Fibroblast of upper back skin (primary cell): ENCODE measurements at places on chromosomes 1 and 21.

DNA sequence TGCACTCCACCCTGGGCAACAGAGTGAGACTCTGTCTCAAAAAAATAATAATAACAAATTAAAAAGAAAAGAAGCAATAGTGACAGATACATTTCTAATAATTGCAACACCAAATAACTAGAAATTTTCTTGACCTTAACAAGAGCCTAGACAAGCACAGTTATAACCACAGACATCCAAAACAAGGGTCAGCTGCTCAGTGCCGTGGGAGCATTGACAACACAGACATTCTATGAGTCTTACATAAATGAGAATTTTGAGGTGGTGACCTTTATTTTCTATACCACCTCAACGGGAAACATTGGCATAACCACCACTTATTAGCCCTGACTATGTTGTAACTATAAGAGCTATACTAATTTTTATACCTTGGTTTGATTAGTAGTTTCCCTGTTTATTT lies 156.1 kb downstream of the NR5A2 start:
- peak; percentile 16 for DNase-seq

- no peak for DNase-seq
These were observed 112.2 kb upstream of the BMP8A start for GRCh38 chr1:39379187-39379586.

DNA sequence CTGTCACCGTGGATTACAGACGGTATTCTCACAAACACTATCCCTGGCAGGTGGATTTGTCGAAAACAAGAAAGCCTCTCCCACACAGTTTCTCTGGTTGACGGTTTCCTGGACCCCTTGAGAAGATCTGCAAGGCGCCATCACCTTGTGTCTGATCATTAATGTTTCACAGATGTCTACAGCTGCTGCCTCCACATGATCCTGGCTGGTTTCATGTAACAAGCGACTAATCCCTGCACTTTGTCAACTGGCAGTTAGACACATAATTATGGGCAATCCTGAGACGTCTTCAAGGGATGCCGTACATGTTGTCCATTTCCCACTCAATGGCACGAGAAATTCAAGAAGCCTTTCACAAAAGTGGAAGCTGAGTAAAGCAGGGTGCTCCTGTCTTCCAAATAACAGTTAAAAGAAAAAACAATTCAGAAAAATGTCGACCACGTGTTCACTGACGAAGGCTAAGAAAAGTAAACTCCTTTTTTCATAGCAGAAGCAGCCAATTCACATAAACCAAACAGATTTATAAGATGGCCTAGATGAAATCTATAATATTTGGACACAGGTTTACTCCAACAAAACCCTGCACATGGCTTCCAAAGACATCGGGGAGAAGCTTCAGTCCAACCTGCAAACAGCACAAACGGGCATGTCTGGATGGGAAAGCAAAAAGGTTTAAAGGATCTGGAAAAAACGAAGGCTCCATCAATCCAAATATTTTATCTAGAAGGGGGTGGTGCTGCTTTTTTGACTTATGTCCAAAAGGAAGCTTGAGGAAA lies 52.2 kb downstream of the CAPZB start:
- DNase-seq, result no peak

DNA sequence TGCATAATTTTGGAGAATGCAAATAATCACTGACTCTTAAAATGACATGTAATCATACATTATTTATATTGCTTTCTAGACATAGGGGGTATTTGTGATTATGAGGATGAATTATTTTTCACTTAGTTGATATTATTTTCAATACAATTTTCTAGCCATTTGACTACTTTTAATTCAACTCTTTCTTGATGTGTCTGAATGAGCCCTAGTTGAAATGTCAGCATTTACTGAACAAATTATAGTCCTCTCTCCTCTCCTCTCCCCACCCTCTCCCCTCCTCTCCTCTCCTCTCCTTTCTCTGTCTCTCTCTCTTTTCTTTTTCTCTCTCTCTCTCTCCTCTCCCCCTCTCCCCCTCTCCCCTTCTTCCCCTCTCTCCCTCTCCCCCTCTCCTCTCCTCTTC lies 194.6 kb downstream of the GPR52 start:
- no peak for DNase-seq

GRCh38 chr1:223551610-223552009 lies 113.9 kb downstream of the CAPN8 start:
- no peak for DNase-seq

- DNase-seq, result peak; percentile 60
These were observed 39.5 kb upstream of the UBE2U start for GRCh38 chr1:64163970-64164369.

DNA sequence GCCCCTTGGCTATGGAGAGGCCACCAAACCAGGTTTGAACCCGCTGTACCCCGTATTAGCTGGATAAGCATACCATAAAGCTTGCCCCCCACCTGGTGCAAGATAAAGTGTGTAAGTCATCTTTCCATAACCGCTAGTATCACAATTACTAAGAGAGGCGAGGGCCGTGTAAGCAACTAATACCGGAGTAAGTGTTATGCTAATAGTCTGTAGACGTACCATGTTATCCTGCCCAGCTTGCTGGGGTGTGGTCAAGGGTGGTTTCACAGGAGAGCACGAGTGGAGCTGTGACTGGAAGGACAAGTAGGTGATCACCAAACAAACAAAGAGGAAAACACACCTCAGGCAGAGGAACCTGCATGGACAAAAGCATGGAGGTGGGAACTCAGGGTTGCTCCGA lies 3.6 kb upstream of the TNFRSF1B start:
- no peak for DNase-seq

GRCh38 chr1:232201024-232201423 lies 428.9 kb downstream of the SIPA1L2 start:
- no peak for DNase-seq

DNA sequence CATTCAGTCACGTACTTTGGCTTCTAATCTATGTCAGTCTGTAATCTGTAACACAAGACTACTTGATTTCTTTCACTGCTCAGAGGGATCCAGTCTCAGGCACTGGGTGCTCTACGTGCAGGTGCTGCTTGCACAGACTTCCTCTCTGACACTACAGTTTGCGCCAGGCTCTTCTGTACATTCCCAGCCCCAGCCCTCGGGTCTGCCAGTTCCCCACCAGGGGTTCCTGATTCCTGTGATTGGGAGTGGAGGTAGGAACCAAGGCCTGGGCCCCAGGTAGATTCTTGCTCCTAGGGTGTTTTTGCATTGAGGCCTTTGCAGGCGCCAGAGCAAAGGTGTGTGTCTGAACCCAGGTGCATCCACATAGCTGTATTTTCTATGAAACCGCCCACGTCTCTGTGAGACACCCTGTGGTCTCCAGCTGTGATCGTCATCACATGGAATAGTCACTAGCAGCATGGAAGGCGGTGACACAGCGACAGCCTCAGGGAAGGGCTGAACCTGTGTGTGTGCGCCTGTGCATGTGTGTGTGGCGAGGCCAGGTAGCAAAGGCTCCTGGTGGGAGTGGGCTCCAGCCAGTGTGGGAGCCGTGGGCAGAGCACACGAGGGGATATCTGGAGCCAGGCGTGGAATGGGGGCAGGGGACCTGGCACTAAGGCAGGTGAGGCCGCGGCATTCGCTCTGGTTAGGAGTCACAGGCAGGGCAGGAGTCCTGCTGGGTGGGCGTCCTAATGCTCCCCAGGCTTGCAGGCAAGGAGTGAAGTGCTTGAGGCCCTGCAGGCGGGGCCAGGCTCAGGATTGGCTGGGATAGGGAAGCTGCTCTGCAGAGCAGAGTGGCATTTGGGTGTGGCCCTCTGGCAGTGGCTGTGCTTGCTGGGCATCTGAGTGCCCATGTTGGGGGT lies 5.2 kb downstream of the GJC2 start:
- DNase-seq, result no peak

DNA sequence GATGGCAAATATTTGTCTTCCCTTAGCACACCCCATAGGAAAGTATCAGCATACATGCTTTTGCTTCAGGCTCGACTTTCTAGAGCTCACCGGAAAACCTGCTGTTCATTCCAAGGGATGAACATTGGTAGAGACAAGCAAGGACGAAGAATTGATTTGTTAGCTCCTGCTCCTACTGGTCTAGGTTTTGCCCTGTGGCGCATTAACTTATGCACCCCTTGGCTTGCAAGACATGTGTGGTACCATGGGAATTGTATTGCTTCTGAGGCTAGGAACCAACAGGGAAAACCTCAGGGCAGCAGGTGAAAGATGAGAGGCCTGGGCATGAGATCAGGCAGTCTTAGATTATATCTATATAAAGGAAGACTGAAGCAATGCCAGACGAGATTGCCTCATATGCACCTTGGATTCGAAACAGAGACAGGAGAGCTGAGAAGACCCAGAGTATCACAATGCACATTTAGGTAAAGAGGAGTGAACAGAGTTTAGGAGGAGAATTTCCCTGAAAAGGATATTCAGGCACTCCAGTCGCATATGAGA lies 771.2 kb upstream of the B3GALT2 start:
- no peak for DNase-seq

DNA sequence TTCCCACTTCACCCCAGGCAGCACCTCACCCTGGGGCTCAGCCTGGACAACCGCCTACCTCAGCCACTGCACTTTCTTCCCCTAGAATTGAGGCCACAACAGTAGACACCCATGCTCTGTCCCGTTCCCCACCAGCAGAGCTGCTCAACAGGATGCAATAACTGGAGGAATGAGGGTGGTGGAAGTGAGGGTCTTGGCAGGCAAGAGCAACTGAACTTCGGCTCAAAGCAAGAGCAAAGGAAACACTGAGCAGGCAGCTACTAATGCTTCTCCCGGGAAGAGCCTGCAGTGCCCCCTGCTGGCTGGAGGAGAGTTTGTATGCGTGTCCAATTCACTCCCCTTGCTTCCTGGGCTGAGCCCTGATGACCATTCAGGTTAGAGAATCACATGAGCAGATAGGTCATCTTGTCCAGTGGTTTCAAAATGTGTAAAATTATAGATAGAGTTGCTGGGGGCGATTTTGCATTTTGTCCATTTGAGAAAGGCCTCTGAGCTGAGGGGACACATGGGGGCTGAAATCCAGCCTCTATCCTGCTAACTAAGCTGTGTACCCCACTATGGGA lies 13.9 kb downstream of the NT5C1A start:
- DNase-seq, result peak; percentile 53

GRCh38 chr1:188642704-188643103 lies 1814.0 kb downstream of the PLA2G4A start:
- no peak for DNase-seq

GRCh38 chr1:170247751-170248521 lies 102.2 kb downstream of the NTMT2 start:
- DNase-seq, result peak; percentile 47

DNA sequence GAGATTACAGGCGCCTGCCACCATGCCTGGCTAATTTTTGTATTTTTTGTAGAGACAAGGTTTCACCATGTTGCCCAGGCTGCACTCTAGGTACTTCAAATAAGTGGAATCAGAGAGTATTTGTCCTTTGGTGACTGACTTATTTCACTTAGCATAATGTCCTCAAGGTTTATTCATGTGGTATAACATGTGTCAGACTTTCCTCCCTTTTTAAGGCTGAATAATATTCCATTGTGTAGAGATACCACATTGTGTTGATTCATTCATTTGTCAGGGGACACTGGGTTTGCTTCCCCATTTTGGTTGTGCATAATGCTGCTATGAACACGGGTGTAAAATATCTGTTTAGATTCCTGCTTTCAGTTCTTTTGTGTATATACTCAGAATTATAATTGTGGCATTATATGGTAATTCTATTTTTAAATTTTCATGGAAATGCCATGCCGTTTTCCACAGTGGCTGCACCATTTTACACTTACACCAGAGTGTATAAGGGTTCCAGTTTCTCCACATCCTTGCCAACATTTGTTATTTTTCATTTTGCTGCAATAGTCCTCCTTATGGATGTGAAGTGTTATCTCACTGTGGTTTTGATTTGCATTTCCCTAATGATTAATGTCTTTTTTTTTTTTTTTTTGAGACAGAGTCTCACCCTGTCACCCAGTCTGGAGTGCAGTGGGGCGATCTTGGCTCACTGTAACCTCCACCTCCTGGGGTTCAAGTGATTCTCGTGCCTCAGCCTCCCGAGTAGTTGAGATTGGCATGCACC lies 35.1 kb downstream of the IL6R start:
- no peak for DNase-seq

DNA sequence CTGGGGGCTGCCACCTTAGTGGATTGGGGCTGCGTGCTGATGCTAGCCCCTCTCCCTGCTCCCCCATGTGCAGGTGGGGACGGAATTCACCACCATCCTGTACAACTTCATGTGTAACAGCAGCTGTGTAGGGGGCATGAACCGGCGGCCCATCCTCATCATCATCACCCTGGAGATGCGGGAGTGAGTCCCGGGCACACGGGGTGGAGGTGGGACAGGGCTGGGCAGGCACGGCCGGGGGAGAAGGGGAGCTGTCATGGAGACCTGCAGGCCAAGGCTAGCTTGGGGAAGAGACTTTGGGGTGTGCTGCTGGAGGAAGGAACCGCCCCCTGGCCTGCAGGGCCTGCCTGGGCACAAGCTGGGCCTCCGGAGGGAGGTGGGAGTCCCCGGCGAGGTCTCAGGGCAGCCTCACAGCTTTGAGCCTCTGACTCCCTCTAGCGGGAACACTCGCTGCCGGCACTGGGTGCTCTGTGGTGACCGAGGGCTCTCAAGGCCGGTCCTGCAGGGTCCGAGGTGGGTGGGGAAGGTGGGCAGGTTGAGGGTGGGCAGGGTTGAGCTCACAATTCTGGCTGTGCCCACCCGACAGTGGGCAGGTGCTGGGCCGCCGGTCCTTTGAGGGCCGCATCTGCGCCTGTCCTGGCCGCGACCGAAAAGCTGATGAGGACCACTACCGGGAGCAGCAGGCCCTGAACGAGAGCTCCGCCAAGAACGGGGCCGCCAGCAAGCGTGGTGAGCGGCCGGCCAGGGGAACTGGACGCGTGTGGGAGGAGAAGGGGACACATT lies 25.0 kb upstream of the CCDC27 start:
- no peak for DNase-seq

- peak; percentile 59 for DNase-seq
These were observed 95.9 kb downstream of the DISP1 start for GRCh38 chr1:222910699-222911098.

DNA sequence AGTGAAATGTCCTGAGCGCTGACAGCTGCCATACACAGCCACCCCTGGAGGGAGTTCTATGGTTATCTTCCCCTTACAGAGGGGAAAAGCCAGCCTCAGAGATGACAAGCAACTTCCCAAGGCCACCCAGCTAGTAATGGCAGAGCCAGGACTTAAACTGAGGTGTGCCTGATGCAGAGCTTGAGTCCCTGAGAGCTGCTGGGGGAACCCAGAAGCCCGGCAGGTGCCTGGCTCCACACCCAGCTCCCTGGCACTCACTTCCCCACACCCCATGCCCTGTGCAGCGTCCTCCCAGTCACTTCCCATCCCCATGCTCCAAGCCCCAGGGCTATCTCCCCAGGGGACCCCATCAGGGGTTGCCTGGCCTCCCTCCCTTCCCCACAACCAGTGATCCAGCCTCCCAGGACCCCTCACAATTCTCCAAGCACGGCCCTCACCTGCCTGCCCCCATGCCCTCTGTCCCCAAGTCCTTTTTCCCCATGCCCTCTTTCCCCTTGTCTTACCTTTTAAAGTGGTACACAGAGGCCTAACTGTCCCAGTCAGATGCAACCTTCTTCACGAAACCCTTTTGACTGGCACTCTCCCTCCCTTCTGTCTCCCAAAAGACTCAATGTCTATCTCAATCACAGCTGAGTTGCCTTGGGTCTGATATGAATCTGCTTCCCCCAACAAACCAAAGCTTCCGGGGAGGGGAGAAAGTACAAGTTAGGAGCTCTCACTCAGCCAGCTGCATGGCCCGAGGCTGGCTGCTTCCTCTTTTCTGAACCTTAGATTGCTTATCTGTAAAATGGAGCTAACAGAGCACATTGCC lies 39.8 kb upstream of the LRP8 start:
- DNase-seq, result no peak

- DNase-seq, result no peak
These were observed 18.7 kb downstream of the AK4 start for GRCh38 chr1:65166572-65167305.

- DNase-seq, result no peak
These were observed 3.4 kb upstream of the NCAM2 start for GRCh38 chr21:20994790-20995189.
